Activated CD4-positive, alpha-beta T cell treated with anti-CD3 and anti-CD28 coated beads for 4 hours (primary cell): ENCODE measurements at places on chromosomes 11 and 22.
A peak's percentile ranks its signal among the peaks of the same experiment; 100 is the strongest.

DNA sequence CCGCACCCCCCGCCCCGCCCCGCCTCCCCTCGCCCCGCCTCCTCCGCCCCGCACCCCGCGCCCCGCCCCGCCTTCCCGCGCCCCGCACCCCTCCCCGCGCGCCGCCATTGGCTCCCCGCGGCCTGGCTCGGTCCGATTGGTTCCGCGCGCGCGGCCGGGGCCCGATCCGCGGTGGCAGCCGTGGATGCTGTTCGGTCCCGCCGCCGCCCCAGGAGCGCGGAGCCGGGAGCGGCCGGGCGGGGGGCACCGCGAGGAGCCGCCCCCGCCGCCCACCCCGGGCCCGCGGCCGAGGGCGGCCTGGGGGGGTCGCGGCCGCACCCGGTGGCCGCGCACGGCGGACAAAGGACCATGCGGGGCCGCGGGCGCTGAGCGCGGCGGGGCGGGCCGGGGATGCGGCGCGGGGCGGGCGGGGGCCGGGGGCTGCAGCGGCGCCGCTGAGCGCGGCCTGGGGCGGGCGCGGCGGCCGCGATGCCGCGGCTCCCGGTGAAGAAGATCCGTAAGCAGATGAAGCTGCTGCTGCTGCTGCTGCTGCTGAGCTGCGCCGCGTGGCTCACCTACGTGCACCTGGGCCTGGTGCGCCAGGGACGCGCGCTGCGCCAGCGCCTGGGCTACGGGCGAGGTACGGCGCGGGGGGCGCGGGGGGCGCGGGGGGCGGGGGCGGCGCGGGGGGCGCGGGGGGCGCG, at the start of gene B4GALNT4:
Gene B4GALNT4, plus strand, starts transcription at position 164 of the 683 bp plus-strand sequence. Its CDS starts 305 bp downstream, at position 469.
- DNase-seq, result peak; percentile 24

DNA sequence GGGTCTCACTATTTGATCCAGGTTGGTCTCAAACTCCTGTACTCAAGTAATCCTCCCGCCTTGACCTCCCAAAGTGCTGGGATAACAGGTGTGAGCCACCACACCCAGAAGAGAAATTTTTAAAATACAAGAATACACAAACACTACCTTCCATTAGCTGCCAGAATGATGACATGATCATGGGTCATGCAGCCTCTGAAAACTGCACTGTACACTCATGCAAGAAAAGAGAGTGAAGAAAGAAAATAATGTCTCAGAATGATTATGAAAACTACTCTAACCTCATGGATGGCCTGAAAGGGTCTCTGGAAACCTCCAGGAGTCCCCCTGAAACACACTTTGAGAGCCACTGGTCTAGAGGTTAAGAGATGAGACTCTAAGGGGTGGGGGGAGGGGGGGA, 18.8 kb downstream of the VPS37C start:
- DNase-seq, result no peak

DNA sequence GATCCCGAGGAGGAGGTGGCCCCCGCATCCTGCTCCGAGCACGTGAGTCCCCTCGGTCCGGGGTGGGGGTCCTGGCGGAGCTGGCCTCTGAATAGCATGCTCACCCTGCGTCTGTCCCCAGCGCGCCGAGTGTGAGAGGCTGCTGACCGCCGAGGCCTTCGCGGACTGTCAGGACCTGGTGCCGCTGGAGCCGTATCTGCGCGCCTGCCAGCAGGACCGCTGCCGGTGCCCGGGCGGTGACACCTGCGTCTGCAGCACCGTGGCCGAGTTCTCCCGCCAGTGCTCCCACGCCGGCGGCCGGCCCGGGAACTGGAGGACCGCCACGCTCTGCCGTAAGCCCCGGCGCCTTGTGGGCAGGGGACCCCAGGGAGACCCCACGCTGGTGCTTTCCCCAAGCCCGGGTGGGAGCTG, 3.5 kb downstream of the MUC2 start:
- DNase-seq, result no peak

DNA sequence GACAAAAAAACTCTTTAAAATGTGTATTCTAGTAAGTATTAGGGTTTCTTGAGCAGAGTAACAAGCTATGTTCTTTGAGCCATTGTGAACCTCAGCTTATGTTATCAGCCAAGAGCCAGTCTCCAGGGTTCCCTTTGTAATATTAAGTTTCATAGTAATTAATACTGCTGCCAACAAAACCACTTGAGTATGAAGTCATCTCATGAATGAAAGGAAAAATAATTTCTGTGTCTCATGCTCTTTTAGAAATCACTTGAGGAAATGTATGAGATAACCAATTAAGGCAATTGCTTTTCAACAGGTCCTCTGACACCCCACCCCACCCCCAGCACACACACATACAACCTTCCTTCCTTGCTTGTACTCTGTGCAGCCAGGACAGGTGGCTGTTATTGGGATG, 59.9 kb downstream of the BBOX1 start:
- DNase-seq, result no peak

DNA sequence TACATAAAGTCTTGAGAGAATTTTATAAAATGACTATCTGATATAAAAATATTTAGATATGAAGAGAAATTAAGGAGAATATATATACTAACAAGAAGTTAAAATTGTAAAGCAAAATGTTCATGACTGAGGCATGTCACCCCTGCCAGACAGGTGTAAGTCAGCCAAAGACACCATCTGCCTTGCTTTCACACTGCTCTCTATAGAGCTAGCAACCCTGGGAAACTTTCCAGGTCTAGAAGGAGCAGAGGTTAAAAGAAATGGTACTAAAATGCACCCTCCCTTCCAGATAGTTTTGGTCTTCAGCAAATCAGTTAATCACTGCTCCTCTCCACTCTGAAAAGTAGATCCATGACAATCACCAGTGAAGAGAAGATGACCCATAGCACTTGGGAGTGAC, 16.5 kb downstream of the PPP2R1B start:
- no peak for DNase-seq

GRCh38 chr11:86999388-86999787, 38.3 kb upstream of the TMEM135 start:
- no peak for DNase-seq

- no peak for DNase-seq
Measured at GRCh38 chr11:17807034-17807433, 72.5 kb downstream of the KCNC1 start.

- peak; percentile 75 for DNase-seq
Measured at GRCh38 chr11:6737872-6738466, 33.8 kb downstream of the OR2AG2 start.

DNA sequence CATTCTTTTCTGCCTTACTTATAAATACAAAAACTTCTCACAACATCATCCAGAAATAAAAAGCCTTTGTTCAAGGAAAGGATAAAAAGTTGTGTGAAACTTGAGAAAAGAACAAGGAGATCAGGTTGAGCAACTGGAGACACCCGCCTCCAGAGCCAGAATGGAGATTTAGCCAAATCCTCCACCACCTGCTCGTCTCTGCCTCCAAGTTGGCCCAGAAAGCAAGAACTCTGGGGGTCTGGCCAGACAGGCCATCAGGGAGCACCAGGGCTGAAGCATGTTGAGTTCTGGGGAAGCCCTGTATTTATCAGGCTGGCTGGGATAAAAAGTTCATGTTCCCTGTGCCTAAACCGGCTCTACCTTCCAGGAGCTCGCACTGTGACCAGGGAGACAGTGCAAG, 14.9 kb downstream of the SMCO4 start:
- no peak for DNase-seq

GRCh38 chr22:37777122-37777687, 30.5 kb upstream of the GCAT start:
- DNase-seq, result no peak

DNA sequence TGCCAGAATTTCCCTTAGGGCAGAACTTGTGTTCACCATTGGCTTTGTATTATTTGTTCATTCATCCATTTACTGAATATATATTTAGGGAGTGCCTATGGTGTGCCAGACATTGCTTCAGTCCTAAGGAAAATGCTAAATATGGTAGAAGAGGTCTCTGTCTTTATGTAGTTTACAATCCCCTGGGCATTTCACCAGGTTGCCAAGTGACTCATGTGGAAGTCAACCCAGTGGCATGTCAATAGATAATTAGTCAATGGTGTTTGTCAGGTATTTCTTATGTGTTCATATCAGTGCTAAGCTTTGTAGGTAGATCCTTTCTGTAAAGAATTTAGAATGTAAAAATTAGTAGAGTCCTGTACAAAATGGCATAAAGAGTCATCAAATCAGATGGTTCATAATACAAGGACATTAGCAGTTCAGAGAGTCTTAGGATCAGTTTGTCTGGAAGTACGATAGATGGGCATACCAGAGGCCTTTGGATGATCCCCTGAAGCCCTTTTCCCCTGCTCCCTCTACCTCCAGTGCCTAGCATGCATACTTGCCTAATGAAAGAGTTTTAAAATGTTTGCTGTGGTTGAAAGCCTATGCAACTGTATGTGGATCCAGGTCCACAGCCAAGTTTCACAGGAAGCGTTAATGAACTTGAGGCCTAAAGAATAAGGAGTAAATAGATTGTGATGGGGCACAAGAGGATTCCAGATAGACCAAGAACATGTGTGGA, 58.5 kb upstream of the SESN3 start:
- DNase-seq, result no peak

DNA sequence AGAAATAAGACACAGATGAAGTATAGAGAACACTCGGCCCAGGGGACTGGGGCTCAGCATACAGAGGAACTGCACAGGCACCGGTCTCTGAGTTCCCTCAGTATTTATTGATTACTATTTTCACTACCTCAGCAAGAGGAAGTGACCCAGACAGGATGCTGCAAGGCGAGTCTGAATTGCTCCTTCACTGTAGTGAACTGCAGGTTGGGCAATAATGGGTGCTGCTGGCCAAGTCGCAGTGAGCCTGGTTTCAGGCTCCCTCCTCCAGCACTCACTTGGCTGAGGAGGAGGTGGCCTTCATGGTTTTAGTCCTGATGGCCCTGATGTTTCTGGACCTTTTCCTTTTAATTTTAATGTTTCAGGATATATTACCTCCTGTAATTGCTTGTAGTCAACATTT, 10.4 kb downstream of the OR52K2 start:
- no peak for DNase-seq

- no peak for DNase-seq
Measured at GRCh38 chr11:117203069-117203407, 3.9 kb downstream of the TAGLN start.

DNA sequence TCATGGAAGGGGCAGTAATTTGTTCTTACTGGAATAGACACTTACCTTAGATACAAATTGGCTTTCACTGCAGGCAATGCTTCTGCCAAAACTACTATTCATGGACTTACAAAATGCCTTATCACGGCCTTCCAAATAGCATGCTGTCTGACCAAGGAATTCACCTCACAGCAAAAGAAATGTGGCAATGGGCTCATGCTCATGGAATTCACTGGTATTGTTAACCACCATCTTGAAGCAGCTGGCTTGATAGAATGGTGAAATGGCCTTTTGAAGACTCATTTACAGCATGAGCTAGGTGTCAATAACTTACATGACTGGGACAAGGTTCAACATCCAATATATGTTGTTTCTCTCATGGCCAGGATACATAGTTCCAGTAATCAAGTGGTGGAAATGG, 21.9 kb downstream of the OR5B21 start:
- DNase-seq, result no peak

- no peak for DNase-seq
Measured at GRCh38 chr11:3073029-3073435, 15.8 kb upstream of the CARS1 start.

GRCh38 chr11:32341620-32342613, 93.4 kb downstream of the WT1 start:
- DNase-seq, result no peak

DNA sequence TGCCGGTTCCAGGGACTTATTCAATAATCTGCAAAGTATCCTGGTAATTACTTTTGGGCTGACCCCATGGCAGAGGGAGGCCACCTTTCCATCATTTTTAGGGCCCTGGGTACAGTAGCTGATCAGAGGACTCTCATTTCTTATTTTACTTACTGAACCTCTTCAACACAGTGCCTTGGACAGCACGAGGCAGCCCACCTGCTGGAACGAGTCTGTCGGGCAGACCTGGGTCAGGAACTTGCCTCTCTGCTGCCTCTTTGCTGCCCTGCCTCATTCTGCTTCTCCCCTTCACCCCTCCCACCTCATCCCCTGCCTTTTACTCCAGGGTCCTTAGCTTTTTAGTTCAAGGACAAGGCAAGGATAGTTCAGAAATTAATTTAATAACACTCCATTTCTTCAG, 204.5 kb downstream of the CSNK2A3 start:
- DNase-seq, result no peak

DNA sequence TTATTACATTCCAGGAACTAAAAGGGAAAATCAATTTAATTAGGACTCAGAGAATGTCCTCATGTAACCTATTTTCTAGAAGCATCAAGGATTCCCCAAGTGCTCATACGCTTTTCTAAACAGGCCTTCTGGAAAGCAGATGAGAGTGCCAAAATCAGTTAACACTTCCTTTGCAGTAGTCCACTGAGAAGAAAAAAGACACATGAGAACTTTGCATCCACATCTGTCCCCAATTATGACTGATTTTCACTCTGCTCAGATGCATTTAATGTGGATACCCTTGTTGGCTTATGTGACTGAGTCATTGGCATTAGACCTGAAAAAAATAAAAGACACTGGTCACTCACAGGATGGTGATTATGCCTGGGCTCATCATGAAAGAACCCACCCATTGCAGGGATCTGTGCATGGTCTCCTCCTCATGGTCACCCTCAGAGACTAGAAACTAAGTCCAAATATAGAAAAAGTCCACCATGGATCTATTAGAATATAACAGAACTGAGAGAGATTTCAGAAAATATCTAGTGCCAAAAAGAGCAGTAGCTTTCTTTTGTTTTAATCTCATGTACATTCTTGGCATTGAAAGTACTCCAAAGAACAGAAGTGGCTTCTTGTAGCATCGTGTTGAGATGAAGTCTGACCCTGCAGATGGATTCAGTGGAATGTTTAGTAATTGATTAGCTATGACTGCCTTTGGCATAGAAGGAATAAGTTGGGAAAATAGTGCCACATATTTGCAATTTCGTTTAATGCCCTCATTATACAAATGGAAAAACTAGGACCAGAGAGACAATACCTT, 48.8 kb upstream of the FIBIN start:
- DNase-seq, result no peak

DNA sequence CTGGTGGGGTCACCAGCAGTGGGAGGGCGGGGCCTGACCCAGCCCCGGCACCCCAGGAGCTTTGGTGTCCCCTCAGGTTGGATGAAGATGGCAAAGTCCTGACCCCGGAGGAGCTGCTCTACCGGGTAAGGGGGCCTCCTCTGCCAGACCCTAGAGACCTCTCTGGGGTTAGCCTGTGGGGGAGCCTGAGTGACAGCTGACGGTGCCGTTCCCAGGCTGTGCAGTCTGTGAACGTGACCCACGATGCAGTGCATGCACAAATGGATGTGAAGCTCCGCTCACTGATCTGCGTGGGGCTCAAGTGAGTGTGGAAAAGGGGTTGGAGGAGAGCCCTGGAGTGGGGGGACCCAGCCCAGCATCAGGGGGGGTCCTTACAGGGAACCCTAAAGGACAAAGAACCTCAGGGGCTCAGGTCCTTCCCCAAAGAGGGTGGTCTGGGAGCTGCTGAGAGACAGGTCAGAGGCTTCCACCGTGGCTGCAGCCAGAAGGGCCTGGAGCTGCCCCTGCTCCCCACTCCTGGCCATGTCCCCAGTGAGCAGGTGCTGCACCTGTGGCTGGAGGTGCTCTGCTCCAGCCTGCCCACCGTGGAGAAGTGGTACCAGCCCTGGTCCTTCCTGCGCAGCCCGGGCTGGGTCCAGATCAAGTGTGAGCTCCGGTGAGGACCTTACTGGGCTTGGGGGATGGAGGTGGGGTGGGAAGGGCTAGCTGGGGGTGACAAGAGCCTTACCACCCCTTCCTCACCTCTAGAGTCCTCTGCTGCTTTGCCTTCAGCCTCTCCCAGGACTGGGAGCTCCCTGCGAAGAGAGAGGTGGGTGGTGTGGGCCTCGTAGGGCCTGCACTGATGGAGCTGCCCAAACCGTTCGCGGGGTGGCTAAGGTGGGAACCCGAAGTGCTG, 38.6 kb downstream of the SGSM3 start:
- DNase-seq, result no peak
